Stimulated activated CD8-positive, alpha-beta memory T cell treated with anti-CD3 and anti-CD28 coated beads, Interleukin-4, amount 100 ng/mL, for 1 hour (primary cell): ENCODE measurements at places on chromosomes 4 and X.

GRCh38 chr4:181796502-181796901 lies 446.7 kb upstream of the TENM3 start:
- no peak for DNase-seq

DNA sequence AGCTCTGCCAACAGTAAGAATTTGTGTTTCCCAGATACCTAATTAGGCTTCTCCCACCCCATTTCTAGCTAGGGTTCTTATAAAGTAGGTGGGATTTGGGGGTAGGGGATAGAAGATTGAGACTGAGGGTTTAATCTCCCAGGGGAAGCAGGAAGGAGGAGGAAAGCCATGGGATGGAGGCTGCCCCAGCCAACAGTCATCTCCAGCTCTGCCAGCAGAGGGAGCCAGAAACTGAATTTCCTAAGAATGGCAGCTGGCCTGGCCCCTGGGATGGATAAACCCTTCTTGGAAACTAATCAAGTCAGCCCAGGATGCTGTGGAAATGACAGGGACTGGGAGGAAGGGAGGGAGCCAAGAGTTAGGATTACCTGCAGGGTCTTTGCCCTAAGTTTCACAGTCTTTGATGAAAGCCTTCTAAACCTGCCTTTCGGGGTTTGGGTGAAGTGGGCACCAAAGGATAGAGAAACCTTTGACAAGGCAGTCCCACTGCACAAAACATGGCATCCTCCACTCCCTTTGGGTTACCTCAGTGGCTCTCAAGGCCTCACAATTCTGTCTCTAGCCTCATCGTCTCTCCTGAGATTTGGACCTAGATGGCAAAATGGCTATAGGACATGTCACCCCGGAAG lies 6.7 kb upstream of the ERCC6L start:
- peak; percentile 5 for DNase-seq

DNA sequence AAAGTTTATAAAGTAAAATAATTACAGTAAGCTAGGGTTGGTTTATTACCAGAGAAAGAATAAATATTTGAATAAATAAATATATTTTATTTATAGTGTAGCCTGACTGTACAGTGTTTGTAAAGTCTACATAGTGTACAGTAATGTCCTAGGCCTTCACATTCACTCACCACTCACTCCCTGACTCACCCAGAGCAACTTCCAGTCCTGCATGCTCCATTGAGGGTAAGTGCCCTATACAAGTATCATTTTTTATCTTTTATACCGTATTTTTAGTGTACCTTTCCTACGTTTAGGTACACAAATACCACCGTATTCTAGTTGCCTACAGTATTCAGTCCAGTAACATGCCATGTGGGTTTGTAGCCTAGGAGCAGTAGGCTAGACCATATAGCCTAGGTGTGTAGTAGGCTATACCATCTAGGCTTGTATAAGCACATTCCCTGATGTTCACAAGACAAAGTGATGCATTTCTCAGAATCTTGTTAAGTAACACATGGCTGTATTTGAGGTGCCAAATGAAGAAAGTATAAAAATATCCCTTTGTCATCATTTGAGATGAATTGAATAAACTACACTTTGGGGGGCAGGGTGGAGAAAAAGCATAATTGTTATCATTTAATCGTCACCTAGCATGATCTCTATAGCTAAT lies 14.7 kb upstream of the KLHL8 start:
- no peak for DNase-seq

DNA sequence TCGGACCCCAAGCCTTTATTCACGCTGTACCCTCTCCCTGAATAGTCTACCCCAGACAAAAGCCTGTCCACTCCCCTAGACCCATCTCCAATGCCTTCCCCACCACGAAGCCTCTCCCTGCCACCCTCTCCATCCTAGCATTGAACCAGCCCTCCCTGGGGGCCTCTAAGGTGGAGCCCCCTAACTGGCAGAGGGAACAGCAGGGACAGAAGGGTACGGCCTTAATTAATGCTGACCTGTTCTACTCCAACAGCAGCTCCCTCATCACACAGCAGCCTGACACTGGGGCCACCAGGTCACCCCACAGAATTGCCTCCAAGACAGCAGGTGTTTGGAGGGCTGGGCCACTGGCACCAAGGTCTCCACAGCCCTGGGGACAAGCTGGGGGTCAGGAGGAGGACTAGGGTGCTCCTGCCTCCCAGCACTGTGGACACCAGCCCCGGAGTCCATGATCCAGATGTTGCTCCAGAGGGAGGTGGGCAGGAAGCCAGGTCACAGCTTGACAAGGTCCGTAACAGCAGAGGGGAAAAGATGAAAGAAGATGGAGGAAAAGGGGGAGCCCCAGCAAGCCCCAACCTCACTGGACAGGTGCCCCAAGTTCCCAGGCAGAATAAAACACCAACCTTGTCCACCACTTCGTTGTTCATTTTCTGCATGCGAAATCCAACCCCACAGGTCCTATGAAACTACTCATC lies 3.7 kb downstream of the CRMP1 start:
- no peak for DNase-seq

DNA sequence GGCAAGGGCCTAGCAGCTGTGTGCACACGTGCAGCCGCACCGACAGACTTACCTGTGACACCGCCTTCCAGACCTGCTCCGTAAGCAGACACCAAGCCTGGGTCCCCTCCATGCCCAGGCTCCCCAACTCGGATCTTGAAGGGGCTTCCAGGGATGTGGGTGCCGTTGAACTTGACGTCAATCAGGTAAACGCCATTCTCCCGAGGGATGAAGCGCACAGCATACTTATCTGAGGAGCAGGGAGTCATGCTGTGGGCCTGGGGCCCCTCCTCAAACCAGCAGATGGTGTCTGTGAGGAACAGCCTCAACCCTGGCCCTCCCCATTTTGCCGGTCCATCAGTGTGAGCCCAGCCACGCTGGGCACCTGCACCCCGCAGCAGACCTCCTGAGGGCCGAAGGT lies 24.5 kb downstream of the FLNA start:
- no peak for DNase-seq

GRCh38 chrX:20571611-20572010 lies 304.9 kb upstream of the RPS6KA3 start:
- no peak for DNase-seq

DNA sequence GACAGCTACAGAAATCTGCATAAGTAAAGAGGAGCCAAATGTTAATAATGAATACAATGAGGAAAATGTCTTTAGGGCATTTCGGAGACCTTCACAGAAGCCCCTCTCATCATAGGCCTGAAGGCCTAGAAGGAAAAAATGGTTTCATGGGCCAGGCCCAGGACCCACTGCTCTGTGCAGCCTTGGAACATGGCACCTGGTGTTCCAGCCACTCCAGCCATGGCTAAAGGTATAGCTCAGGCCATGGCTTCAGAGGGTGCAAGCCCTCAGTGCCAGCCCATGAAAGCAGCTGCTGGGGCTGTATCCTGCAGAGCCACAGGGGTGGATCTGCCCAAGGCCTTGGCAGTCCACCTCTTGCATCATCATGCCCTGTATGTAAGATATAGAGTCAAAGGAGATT lies 261.1 kb downstream of the SNCA start:
- DNase-seq = no peak
